ENCODE measurements at places on chromosomes 12 and 14.

DNA sequence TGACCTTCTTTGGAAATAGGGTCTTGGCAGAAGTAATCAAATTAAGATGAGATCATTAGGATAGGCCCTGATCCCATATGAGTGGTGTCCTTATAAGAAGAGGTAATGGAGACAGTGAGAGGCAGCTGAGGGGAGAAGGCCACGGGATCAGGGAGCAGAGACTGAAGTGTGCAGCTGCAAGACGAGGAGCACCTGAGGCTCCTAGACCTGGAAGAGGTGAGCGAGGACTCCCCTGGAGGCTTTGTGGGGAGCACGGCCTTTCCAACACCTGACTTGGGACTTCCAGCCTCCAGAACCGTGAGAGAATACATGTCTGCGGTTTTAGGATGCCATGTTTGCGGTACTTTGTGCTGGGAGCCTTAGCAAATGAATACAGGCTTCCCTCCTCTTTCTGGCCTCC is 37.5 kb downstream of the LRTM2 start:
- no peak for DNase-seq

DNA sequence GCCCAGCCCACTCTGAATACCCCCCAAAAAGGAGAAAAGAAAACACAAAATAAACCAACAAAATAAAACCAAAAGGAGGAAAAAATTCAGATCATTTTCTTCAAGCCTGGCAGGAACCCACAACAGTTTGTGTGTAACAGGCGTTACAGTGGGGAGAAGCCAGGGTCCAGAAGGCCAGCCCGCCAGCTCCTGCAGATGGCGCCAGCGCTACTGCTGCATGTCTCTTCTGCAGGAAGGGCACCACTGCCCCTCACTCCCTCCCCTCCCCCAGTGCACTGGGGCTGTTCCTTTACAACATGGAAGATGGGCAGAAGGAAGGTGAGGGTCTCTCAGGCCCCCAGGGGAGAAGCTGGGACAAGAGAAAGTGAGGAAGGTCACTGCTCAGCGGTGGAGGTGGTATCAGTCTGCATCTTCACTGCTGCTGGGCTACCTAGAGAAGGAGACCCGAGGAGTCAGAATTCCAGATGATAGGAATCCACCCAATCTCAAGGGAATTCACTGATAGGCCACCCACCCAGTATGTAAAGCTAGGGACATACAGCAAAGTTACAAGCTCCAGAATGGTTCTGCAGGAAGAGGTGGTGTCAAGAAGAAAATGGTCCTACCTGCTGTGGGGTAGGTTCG is 2.3 kb upstream of the NOP2 start:
- DNase-seq, result peak; percentile 10

- no peak for DNase-seq
Observed at GRCh38 chr12:104049278-104049902, 597 bp downstream of the GLT8D2 start.

GRCh38 chr14:28375295-28375694 is 391.3 kb upstream of the FOXG1 start:
- DNase-seq, result peak; percentile 41

- DNase-seq, result no peak
Observed at GRCh38 chr14:105918496-105919262, 392.3 kb downstream of the TMEM121 start.

DNA sequence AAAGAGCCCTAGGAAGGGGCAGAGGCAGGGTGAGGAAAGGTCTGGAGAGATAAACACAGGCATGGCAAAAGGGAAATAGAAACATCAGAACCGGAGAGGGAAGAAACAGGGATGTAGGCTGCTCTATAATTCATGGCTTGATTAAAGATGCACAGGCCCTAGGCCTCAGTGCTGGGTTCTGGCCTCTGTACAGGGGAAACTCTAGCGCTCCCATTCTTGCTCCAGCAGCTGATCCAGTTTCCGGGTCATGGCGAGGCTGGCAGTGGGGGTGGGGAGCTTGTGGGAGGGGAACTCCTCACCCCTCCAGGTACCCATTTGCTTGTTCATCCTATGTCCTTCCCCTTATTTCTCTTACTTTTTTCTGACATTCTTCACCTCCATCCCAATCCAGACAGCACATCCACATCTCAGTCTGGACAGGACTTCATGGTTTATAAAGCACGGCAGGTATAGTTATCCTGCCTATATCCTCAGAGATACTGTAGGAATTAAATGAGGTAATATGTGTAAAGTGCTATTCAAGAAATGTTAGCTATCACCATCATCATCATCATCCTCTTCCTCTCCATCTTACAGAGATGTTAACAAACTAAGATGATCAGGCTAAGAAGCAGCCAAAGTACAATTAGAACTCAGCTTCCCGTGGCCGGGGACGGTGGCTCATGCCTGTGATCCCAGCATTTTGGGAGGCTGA is 8.0 kb upstream of the GPR84 start:
- DNase-seq, result peak; percentile 52

DNA sequence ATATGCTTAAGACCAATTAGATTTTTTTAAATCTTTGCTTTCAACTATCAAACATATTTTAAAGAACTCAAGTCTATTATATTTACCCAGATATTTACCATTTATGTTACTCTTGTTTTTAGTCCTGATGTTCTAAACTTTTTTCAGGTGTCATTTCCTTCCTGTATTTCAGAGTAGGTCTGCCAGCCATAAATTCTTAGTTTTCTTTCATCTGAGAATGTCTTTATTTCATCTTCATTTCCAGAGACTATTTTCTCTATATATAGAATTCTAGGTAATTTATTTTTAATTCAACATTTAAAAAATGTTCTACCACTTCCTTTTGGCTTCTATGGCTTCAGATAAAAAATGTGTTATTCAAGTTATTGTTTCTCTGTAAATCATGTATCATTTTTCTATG is 218.2 kb upstream of the AMIGO2 start:
- DNase-seq, result no peak
